Brain microvascular endothelial cell (primary cell): ENCODE measurements at places on chromosomes 2 and 18.

GRCh38 chr18:41593171-41593675 lies 361.8 kb upstream of the PIK3C3 start:
- DNase-seq = no peak

GRCh38 chr2:151120011-151120410 lies 141.7 kb downstream of the RBM43 start:
- DNase-seq = no peak

GRCh38 chr2:238862701-238863100 lies 14.8 kb downstream of the TWIST2 start:
- DNase-seq = no peak

GRCh38 chr2:174333017-174333371 lies 1.8 kb upstream of the SP9 start:
- no peak for DNase-seq

DNA sequence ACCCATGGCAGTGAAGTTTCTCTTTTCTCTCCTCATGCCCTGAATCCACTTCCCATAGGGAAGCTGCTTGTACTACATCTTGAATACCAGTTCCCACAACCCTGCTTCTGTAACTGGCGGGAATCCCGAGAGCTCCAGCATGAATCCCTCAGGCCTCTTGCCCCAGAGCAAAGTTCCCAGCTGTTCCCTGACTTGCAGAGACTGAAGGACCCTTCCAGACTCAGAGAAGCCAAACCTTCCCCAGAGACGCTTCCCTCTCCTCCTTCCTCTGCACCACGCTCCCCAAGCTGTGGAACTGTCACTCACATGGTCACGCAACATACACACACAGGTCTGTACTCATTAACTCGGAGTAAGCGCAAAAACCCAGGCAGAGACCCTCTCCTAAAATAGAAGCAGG lies 26.4 kb downstream of the TRAPPC12 start:
- DNase-seq = no peak

GRCh38 chr2:8337321-8337720 lies 344.5 kb upstream of the ID2 start:
- DNase-seq = no peak

DNA sequence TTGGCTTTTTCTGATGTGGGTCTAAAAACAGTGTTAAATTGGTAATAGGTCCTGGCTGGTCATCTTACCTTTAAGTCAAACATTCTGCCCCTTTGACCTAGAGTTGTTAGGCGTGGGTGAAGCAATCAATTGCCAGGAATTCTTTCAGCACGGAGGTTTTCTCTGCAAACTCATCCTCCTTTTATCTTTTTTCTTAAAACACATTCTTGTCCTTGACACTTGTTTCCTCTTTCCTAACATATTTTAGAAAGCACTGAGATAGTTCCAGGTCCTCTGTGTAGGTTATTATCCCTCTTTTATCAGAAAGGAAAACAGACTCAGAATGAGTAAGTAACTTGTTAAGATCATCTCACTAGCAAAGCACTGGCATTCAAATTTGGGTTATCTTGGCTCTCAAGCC lies 18.6 kb upstream of the AP1S3 start:
- DNase-seq = no peak

DNA sequence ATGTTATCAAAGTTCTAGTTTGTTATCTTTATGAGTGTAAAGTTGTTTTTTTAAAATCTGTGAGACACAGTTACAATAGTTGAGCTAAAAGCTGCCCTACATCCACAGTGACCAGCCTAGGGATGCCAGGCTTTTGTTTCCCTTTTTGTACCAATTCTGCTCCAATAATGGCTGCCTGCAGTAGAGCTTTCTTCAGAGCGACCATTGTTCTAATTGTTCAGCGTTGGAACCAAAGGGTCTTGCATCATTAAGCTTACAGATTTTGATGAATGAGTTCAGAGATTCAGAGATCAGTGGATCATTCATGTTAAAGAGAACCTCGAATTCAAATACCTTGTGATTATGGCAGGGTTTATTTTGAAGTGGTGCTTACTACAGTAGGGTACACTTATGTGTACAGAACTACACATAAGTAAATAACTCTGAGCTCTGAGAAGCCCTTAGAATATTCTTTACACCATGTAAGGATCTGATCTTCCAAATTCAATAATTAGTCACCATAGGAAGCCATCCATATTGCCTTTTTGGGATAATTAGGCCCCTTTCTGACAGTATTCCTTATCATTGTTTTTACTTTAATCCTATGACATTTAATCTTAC lies 157.9 kb downstream of the MYO1B start:
- no peak for DNase-seq

- no peak for DNase-seq
Observed at GRCh38 chr18:49668574-49669275, 106.9 kb downstream of the LIPG start.

- DNase-seq = peak; percentile 14
Observed at GRCh38 chr2:19178175-19178574, 180.2 kb downstream of the OSR1 start.

DNA sequence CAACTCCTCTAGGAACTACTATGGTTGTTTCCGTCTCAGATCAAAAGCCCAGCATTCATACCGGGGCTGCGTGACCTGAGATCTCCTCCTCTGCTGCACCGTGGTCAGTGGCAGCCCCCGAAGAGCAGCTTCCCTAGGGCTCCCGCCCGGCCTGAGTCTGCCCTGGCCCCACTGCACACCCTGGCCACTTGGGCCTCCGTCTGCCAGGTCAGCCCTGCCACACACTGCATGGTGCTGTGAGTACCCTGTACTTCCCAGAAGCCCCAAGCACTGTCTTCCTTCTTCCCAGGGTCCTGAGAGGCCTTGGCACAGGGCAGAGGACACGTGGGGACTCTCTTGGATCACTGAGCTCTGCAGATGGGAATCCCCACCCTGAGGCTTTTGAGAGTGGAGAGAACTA lies 81.5 kb upstream of the GPC1 start:
- DNase-seq = no peak

DNA sequence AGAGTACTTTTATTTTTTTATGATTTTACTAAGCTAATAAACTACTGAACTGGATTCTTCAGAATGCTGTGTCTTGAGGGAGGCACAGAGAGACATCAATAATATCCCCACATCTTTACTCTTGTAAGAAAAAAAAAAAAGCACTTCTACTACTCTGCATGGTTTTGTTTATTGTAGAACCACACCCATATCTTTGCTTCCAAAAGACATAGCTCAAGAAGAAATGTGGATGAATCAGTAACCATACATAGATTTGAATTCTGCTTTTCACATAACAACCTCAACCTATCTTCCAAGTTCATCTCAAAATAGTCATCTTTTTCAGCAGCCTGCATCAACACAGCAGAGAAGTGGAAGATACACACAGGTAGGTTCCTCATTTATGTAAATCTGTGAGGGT lies 12.2 kb upstream of the COL5A2 start:
- DNase-seq = no peak

- DNase-seq = no peak
Observed at GRCh38 chr18:33116376-33116775, 324.1 kb downstream of the CCDC178 start.

DNA sequence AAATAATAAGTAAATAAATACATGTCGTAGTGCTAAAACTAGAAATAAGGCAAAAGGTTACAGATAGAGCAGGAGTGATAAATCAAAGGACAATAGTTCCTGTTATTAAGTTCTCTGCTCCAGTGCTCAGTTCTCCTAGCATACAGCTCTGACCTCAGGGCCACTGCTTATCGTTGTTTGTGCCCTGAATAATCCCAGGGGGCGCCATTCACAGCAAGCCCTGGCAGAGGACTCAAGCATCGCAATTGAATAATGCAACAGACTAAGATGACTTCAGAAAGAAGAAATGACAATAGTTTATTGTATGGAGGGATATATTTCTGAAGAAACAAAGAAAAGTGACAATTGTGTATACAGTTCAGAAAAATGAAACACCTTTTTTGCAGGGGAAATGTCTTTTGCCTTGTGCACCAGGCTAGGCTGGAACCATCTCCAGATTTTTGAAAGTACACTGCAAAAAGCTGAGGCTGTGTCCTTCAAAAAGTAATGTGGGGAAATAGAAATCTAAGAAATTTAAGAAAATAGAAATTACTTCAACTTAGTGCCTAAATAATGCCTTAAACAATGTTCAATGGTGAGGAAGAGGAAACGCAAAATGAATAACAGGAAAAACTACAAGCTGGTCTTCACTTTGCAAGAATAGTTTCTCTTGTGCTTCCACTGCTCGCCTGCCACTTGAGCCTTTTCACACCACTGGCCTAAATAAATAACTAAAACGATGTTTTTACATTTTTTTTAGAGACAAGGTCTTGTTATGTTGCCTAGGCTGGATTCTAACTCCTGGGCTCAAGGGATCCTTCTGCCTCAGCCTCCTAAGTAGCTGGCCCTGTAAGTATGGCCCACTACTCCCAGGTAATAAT lies 19.0 kb upstream of the CCNYL1 start:
- DNase-seq = peak; percentile 25

DNA sequence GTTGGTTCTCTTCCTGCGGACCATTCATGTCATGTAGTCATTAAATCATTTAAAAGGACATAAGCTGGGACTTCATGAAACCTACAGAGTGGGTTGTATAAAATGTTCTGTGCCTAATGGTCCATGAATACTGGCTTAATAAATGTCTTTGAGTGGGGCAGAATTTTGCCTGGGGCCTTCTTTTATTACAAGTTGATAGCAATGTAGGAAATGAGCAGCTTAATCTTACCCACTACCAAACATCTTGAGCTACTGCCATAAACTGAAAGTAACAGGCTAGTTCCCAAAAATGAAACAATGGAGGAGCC lies 130.9 kb downstream of the TMEM17 start:
- DNase-seq = no peak

- no peak for DNase-seq
Observed at GRCh38 chr2:240569998-240570530, 1.8 kb downstream of the RNPEPL1 start.

GRCh38 chr2:169480079-169480465 lies 778 bp downstream of the BBS5 start:
- no peak for DNase-seq

GRCh38 chr2:133135035-133135654 lies 433.1 kb downstream of the NCKAP5 start:
- no peak for DNase-seq

- no peak for DNase-seq
Observed at GRCh38 chr2:172013396-172013795, 13.6 kb downstream of the METAP1D start.

- no peak for DNase-seq
Observed at GRCh38 chr2:223096235-223096970, 44.4 kb downstream of the KCNE4 start.

DNA sequence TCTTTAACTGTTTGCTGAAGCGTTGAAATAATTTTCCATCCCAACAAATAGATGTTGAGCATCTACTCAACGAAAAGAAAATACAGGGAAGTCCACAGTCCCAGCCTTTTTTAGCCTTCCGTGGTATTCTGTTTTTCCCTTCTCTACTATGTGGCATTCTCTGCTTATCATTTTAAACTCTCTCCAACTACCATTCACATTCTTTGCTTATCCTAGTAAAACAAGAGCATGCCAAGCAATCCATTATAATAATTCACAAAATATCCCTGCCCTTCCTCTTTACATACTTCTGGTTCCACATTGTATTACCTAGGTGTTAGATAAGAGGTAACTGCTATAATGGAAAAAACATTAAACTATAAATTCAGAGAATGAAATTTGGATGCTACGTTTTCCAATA lies 1.6 kb upstream of the SESTD1 start:
- no peak for DNase-seq

GRCh38 chr2:39399570-39399969 lies 37.5 kb downstream of the MAP4K3 start:
- DNase-seq = no peak

GRCh38 chr2:147320146-147320545 lies 524.7 kb upstream of the ACVR2A start:
- DNase-seq = no peak

DNA sequence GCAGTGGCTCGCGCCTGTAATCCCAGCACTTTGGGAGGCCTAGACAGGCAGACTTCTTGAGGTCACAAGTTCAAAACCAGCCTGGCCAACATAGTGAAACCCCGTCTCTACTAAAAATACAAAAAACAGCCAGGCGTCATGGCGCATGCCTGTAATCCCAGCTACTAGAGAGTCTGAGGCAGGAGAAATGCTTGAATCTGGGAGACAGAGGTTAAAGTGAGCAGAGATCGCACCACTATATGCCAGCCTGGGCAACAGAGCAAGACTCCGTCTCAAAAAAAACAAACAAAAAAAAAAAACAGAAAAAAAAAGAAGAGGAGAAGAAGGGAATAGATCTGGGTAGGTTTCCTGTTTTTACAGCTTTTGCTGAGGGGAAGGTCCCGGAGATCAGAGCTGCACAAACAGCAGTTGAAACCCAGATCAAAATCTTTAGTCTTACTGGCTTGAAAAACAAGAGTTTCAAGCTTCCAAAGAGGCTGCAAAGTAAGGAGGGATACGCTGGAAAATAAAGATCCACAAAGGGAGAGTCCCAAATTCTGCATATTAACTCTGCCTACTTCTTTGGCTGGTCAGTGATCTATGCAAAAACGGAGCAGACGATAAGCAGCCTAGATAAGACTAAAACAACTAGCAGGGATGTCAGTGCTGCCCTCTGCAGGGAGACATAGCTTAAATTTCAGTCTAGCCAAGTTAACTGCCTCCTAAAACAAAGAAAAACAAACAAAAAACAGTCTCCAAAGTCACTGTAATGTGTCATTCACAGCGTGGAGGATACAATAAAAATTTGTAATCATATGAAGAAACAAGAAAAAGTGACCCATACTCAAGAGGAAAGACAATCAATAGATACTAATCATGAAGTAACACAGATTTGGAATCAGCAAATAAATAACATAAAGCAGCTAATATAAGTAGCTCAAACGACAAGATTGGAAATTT lies 74.1 kb downstream of the TLK1 start:
- peak; percentile 75 for DNase-seq

- no peak for DNase-seq
Observed at GRCh38 chr2:39378968-39379367, 58.1 kb downstream of the MAP4K3 start.

DNA sequence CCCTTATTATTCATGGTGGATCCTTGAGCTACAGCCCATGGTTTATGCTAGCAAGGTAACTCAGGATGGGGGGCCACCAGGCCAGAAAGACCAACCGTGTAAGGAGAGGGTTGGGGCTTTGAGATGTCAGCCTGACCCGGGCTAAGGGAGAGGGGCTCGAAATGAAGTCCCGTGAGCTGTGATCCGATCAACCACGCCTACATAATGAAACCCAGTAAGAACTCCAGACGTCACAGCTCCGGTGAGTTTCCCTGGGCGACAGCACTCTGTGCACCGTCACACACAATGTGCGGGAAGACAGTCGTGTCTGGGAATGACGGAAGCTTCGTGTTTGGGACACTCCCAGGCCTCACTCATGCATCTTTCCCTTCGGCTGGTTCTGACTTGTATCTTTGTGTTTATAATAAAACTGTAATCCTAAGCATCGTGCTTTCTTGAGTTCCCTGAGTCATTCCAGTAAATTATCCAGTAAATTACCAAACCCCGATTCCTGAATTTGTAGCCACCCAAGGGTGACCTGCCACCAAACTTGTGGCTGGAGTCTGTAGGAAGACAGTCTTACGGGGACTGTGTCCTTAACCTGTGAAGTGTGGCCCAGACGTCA lies 44.2 kb downstream of the CYP27C1 start:
- no peak for DNase-seq
